ENCODE measurements at places on chromosomes 11 and 22. TPM values are rescaled to one million over a fixed set of nuclear protein-coding genes. Genes with fewer than 3 reads are reported as not detected.

DNA sequence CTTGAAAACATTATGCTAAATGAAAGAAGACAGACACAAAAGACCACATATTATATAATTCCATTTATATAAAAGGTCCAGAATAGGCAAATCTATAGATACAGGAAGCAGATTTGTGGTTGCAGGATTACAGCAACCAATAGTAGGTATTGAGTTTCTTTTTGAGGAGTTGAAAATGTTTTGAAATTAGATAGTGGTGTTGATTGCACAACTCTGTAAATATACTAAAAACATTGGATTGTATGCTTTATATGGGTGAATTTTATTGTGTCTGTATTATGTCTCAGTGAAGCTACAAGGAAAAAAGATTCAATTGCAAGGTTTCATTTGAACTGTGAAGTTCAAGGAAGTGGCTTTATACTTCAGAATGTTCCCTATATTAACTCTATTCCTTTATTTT is 3.0 kb upstream of the RRAS2 start:
- no peaks in the 10 kb centered on the region for H3K27me3 ChIP-seq
- peaks cover 6% of the 10 kb centered on the region for H3K4me1 ChIP-seq
- H3K27ac ChIP-seq, result no peak overlapping the region
- H3K4me3 ChIP-seq, result no peak overlapping the region
- no peaks in the 10 kb centered on the region for H3K36me3 ChIP-seq

- no peaks in the 10 kb centered on the region for H3K4me1 ChIP-seq
- no peaks in the 10 kb centered on the region for H3K36me3 ChIP-seq
- no peak for DNase-seq
- no peaks in the 10 kb centered on the region for H3K27me3 ChIP-seq
- no peak overlapping the region for H3K4me3 ChIP-seq
These were observed 265.2 kb downstream of the KCNA4 start for GRCh38 chr11:29751618-29752017.

The OR8G1 gene
- total RNA-seq, result not detected

DNA sequence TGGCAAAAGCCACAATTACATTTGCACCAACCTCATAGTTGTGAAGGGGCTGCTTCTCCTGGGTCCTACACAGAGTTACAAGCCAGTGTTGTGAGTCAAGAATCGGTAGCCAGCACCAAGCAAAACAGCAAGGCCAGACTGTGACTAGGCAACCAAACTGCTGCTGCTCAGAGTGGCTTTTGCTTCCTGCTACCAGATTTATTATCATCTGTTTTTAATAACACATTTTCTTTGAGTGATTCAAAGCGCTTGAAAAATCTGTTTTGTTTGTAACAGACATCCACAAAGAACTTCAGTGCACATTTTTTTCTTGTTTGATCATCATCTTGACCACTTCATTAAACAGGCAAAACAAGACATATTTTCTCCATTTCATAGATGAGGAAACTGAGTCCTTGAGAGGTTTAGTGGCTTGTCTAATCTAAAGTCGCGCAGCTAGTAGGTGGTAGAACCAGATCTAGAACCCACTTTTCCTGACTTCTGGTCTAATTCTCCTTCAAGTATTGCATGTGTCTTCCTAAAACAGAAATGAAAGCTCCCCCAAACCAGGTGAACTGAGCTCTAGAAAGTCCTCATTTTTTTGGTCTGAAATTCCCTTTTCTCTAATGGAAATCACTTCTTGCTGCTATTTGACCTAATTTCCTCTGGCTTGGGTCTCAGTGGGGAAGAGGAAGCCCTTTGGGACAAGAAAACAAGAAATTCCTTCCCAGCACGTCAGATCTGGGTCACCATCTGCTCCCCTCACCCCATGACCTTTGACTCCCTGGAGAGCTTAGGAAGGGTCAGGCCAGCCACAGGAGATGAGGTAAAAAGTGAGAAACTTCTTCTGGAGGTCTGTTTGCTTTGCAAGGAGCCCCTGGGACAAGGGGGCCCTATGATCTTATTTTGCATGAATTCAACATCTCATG is 39.9 kb downstream of the CWC15 start:
- H3K36me3 ChIP-seq, result no peaks in the 10 kb centered on the region
- H3K27ac ChIP-seq, result no peak overlapping the region
- H3K4me1 ChIP-seq, result no peaks in the 10 kb centered on the region
- no peak overlapping the region for H3K4me3 ChIP-seq

The NXPE2 gene
- not detected for total RNA-seq

The CFL1 gene
- total RNA-seq, result 486 TPM

DNA sequence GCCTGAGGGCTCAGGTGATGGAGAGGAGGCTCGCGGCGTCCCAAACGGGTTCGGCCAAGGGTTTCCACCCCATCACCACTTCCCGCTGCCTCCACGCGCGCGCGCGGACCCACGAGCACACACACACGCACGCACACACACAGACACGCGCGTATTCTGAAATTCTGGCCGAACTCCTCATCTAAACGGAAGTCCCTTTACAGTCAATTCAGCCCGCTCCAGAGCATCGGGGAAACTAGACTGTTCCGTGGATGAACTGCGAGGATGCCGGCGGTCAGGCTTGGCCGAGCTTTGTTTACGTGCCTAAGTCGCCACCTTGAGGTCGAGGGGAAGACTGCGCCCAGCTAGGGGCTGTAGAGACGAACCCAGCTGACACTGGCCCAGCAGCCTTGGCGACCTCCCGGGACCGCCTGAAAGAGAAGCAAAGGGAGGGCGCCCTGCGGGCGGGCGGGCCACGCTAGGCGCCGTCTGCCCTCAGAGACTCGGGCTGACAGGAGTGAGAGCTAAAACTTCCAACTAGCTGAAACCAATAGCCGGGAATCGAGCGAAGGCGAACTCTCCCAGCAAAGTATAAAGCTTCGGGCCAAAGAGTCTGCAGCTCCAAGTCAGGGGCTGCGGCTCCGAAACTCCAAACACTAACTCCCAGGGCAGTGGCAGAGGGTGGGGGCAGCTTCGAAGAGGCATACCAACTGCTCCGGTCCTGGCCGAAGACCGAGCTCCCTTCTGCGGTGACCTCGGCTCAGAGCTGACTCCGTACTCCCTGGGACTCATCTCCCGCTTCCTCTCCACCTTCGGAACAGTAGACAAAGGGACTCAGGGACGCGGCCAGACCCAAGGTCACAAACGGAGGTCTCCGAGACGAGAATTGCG is 124.7 kb upstream of the C11orf58 start:
- H3K27ac ChIP-seq, result no peak overlapping the region
- no peaks in the 10 kb centered on the region for H3K36me3 ChIP-seq
- H3K4me1 ChIP-seq, result peaks cover 16% of the 10 kb centered on the region
- H3K4me3 ChIP-seq, result peak overlapping the region; percentile 37

- no peaks in the 10 kb centered on the region for H3K27me3 ChIP-seq
- no peaks in the 10 kb centered on the region for H3K36me3 ChIP-seq
These were observed 25.6 kb upstream of the SUSD2 start for GRCh38 chr22:24155627-24156140.

DNA sequence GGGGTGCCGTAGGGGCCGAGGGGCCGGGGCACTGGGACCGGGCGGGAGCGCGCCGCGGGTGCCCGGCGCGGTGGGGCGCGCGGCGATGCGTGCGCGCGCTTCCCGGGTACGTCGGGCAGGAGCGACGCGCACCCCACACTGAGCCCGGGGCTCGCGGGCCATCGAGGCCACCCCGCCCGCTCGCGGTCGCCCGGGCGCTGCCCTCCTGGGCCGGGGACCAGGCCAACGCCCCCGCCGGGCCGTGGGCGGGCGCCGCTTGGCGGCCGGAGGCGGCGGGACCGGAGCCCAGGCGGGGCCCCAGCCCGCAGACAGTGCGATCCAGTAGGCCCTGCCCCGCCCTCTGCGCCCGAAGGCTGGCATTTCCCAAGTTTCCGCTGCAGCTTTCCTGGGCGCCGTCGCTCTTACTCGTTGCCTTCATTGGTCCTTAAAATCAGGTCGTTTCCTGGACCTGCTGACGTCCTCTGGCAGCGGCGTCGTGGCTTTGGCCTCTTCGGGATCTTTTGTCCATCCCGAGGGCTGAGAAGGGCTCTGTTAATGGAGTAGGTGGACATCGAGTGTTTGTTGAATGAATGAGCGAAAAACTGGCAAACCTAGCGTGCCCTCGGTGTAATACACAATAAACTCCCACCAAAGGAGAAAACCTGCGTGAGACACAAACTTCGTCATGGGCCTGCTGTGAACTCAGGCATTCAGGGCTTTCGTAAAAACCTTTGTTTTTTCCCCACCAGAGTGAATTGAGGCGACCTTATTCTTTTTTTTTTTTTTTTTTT is 638 bp downstream of the PARVA start:
- H3K36me3 ChIP-seq, result no peaks in the 10 kb centered on the region
- no peak for DNase-seq
- H3K4me3 ChIP-seq, result peak overlapping the region; percentile 17
- H3K27ac ChIP-seq, result no peak overlapping the region

GRCh38 chr11:128614026-128614425 is 26.7 kb upstream of the ETS1 start:
- H3K36me3 ChIP-seq, result no peaks in the 10 kb centered on the region
- H3K4me3 ChIP-seq, result no peak overlapping the region
- no peak overlapping the region for H3K27ac ChIP-seq
- DNase-seq, result no peak
- peaks cover 21% of the 10 kb centered on the region for H3K4me1 ChIP-seq

The PATE2 gene
- not detected for total RNA-seq

The MRGPRF gene
- not detected for total RNA-seq

The OR56A1 gene
- total RNA-seq, result not detected

The IFITM5 gene
- total RNA-seq, result not detected

GRCh38 chr11:44015624-44016007 is 32.2 kb upstream of the ACCSL start:
- DNase-seq, result no peak
- no peaks in the 10 kb centered on the region for H3K4me1 ChIP-seq
- no peak overlapping the region for H3K27ac ChIP-seq
- H3K27me3 ChIP-seq, result no peaks in the 10 kb centered on the region

The CADM1 gene
- total RNA-seq, result 1.6 TPM

The UCP3 gene
- 6.6 TPM for total RNA-seq

- no peak for DNase-seq
- peaks cover 12% of the 10 kb centered on the region for H3K4me1 ChIP-seq
- H3K4me3 ChIP-seq, result no peak overlapping the region
- H3K27me3 ChIP-seq, result no peaks in the 10 kb centered on the region
These were observed 17.4 kb upstream of the TMPRSS6 start for GRCh38 chr22:37126882-37127281.

The CALCA gene
- not detected for total RNA-seq

DNA sequence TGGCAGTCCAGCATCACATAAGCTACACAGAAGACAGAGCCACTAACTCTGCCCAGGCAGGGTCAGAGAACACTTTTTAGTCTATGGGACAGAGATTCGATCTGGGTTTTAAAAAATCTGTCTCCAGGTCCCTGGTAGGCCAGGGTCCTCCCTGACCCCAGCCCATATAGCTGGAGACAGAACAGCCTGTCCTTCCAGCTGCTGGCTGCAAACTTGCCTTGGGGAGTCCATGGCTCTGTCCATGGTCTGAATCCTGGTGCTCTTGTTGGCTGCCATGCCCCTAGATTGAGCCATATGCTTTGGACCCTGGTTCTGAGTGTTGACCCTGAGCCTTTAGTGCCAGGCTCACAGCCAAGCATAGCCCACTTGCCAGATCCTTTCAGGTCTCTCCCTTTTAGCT is 13.3 kb upstream of the LIPT2 start:
- H3K27ac ChIP-seq, result no peak overlapping the region
- H3K36me3 ChIP-seq, result no peaks in the 10 kb centered on the region
- H3K27me3 ChIP-seq, result no peaks in the 10 kb centered on the region
- no peak for DNase-seq
- H3K4me1 ChIP-seq, result no peaks in the 10 kb centered on the region
- H3K4me3 ChIP-seq, result no peak overlapping the region

The CRACR2B gene
- 3.9 TPM for total RNA-seq

GRCh38 chr22:49686495-49687219 is 141.0 kb downstream of the BRD1 start:
- no peak for DNase-seq
- no peak overlapping the region for H3K4me3 ChIP-seq
- H3K4me1 ChIP-seq, result no peaks in the 10 kb centered on the region
- H3K36me3 ChIP-seq, result no peaks in the 10 kb centered on the region
- H3K27ac ChIP-seq, result no peak overlapping the region

DNA sequence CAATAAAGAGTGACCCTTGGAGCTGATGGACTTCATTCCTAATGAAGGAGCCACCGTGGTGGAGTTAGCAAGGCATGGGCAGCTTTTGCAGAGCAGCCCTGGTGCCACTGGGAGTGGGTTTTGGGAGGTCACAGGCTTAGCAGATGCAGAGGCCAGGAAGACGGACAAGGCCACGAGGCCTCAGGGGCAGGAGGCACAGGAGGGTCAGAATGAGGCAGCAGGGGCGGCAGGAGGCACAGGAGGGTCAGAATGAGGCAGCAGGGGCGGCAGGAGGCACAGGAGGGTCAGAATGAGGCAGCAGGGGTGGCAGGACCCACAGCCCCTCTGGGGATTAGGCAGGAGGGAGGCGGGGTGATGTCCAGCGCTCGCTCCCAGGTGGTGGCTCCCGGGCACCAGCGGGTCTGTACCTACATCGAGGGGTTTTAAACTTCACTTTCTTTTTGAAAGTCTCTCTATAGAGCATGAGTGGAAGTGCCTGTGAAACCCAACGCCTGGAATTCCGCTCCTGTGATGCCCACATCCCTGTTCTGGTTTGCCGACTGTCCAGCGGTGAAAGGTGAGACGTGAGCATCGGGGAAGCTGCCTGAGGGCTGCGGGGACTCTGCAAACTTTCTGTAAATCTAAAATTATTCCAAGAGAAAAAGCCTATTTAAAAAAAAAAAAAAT is 521.6 kb downstream of the BRD1 start:
- H3K27me3 ChIP-seq, result no peaks in the 10 kb centered on the region
- H3K36me3 ChIP-seq, result no peaks in the 10 kb centered on the region
- no peak for DNase-seq
- H3K27ac ChIP-seq, result no peak overlapping the region
- no peaks in the 10 kb centered on the region for H3K4me1 ChIP-seq

DNA sequence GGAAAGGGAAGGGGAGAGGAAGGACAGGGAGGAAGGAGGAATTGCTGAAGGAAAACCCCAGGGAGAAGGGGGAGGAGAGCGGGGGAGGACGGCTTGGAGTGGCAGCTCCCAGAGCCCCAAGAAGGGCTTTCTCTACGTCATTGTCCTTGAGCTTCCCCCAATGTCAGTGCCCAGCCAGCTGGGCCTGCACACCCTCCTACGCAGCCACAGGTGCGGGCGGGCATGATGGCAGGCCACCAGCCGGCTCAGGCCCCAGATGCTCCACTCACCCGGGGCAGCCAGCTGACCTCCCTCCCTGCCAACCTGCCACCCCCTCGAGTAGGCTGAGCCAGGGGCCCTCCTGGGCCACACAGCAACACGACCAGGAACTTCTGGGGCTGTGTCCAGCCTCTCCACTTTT is 11.2 kb downstream of the SYT7 start:
- H3K36me3 ChIP-seq, result no peaks in the 10 kb centered on the region
- DNase-seq, result no peak
- H3K4me1 ChIP-seq, result no peaks in the 10 kb centered on the region

The MSANTD4 gene
- total RNA-seq, result 16.2 TPM

GRCh38 chr11:17368551-17368950 is 17.0 kb downstream of the NCR3LG1 start:
- peaks cover 6% of the 10 kb centered on the region for H3K36me3 ChIP-seq
- H3K27me3 ChIP-seq, result no peaks in the 10 kb centered on the region
- no peaks in the 10 kb centered on the region for H3K4me1 ChIP-seq
- no peak overlapping the region for H3K4me3 ChIP-seq
- no peak overlapping the region for H3K27ac ChIP-seq

GRCh38 chr11:106998116-106998915 is 20.0 kb downstream of the GUCY1A2 start:
- no peak for DNase-seq
- no peaks in the 10 kb centered on the region for H3K4me1 ChIP-seq
- H3K4me3 ChIP-seq, result no peak overlapping the region
- H3K27ac ChIP-seq, result no peak overlapping the region
- no peaks in the 10 kb centered on the region for H3K36me3 ChIP-seq

GRCh38 chr11:78420796-78421209 is 3.2 kb upstream of the GAB2 start:
- no peak overlapping the region for H3K27ac ChIP-seq
- no peak overlapping the region for H3K4me3 ChIP-seq
- peaks cover 17% of the 10 kb centered on the region for H3K4me1 ChIP-seq
- no peaks in the 10 kb centered on the region for H3K36me3 ChIP-seq

All from naive thymus-derived CD4-positive, alpha-beta T cell (primary cell).